ENCODE measurements at places on chromosomes 12 and 14.

DNA sequence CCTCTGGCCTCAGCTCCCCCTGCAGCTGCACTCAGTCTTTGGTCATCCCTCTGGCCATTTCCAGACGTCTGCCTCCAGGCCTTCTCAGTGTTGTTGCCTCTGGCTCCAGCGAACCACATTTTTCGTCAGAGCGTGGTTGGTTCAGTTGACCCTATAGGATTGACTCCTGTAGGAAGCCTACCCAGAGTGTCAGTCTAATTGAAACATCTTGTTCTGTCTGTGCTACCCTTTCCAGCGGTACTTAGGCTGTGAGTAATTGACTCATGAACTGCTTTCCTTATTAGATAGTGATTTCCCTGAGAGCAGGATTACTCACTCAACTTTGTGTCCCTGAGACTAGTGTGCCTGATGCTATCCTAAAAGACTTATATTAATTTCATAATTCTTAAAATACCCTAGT is 373.2 kb downstream of the ATP23 start:
- no peak for DNase-seq

- no peak for DNase-seq
Measured at GRCh38 chr14:99590746-99591555, 13.1 kb downstream of the CCDC85C start.

DNA sequence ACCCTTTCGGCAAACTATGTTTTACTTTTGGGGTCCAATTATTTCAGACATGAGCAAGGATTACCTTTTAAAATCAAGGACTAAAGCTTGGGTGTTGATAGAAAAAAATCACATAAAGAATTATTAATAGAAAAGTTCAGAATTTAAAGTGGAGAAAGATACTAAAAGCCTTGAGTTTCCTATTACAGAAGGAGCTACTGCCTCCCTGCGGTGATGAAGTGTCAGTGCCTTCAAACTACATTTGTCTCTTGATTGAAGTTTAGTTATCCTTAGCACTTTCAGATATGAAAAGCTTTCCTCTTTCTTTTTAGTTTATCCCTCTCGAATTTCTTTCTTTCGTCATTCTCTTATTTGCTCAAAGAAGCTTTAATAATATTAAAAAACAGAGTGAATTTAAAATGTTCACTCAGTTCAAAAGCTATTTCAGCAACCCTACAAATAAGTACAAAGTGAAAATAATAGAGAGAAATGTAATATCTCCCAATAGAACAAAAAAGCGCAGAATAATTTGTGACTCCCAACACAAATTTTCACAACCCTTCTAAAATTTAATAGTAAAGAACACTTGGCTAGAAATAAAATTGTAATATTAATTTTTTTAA is 87.6 kb downstream of the SEC23A start:
- no peak for DNase-seq

DNA sequence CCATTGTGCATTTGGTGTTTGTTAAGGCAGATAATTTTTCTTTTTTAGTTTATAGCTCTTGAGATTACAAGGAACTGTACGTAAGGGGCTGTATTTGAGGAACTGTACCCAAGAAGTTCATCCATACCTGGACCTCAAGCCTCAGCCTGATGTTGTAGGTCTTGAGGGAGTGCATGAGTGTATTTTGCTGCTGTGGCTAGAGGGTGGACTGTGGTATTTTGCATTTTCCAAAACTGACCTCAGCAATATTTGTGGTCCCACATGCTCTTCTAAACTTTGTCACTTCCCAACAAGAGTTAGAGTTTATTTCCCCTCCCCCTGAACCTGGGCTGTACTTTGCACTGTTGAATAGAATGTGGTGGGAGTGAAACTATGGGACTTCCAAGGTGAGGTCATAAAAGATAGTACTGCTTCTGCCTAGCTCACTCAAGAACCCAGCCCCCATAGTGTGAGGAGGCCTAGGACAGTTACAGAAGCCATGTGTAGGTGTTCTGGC is 42.2 kb upstream of the FBXO33 start:
- DNase-seq, result no peak

DNA sequence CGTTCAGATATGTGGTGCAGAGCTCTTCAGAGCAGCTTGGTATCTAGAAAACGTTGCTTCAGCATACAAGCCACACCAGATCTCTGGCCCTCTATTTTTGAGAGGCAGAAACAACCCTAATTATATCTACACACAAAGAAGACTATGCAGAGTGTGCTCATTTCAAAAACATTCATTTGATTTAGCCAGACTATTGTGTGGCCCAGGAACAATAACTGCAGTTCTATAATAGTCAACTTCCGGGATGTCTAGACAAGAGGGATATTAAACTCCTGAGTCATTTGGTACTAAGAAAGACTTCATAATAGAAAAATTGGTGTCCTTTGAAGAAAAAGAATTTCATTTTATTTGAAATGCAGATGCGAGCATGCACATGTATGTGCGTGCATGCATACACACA is 153.8 kb downstream of the PELI2 start:
- DNase-seq, result no peak

DNA sequence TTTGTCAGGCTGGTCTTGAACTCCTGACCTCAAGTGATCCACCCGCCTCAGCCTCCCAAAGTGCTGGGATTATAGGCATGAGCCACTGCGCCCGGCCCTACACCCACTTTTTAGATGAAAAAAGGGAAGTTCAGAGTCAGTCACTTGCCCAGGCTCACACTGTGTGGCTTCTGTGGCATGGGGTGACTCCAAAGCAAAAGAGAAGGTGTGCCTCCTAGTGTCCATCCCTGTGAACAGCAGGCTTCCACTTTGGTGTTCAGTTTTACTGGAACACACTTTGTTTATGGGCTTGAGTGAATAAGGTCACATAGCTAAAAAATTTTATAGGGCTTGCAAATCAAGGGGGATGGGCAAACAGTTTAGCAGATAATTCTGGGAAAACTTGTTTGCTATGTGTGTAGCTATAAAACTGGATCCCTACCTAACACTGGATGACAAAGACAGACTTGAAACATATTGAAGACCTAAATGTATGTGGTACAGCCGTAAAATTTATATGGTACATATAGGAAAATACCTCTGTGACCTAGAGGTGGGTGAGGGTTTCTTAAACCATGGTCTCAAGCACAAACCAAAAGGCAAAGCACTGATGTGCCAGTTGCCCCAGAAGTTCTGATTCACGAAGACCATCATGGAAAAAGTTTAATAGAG is 54.9 kb downstream of the EID3 start:
- DNase-seq, result peak; percentile 91

DNA sequence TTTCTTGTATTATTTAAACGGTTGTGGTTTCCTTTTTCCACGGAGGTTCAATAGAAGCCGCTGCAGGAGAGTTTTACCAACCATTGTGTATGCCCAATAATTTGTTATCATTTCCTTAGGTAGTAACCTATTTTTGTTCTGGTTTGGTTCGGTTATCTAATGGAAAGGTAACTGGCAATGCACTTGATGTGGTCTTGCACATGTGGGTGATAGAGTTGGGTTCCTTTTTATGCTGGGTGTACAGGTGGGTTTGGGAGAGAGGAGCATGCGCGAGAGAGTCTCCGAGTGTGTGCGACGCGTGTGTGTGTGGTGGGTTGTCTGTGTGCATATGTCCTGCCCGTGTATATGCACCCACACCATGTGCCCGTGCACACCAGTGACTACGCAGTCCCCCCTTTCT is 102.7 kb upstream of the FKBP4 start:
- no peak for DNase-seq

DNA sequence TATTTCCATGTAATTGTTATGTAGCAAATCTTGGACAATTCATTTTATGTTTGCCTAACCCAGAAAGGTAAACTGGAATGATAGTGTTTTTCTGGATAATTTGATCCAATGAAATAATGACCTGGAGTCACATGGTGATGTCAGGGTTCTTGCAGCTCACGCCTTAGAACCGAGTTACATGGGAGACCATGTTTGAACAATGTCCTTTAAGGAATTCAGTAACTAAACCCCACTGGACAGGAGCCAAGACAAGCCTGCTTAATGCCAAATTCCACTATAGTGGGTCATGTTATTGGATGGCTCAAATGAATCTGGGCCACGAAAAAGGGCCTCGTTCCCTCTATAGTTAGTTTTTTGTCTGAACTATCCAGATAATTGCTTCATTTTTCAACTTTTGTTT is 255.8 kb upstream of the HMGA2 start:
- no peak for DNase-seq

GRCh38 chr14:61925043-61925442 is 162.8 kb downstream of the SNAPC1 start:
- DNase-seq, result peak; percentile 67

DNA sequence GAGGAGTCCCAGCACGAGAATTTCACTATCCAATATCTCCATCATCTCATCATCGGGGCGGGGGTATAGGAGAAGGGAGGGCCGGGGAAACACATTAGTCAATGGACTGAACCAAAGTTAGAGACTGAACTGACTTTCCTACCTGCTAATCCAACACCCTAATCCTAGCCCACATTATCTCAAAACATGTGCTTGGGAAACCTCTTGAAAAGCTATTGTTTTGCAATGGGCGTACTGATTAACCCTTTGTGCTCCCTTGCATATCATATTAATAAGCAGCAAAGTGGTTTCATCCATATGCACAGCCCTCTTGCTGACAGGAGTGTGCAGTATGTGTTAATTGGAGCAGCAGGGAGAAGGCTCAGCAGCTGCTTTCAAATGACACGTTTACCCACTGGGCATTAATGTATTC is 125.7 kb upstream of the GRIP1 start:
- DNase-seq, result no peak

DNA sequence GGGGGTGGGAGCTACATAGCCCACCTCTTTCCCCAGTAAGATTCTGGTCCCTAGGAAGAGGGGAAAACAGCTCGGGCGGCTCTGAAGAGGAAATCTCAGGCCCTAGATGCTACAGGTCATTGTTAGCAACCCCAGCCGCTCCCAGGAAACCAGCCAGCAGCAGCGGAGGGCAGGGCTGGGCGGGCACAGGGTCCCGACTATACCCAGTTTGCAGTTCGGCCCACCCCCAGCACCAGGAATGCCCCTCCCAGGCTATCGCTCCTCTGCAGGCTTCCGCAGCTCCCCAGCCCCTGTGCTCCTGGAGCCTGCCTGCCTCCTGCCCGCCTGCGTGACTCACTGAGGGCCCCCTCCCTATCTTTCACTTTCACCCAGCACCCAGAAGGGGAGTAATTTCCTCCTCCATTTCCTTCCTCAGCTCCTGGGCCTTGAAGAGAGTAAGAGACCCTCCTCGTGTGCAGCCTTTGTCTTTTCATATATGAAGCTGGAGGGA is 27.2 kb upstream of the PNMA1 start:
- peak; percentile 92 for DNase-seq

DNA sequence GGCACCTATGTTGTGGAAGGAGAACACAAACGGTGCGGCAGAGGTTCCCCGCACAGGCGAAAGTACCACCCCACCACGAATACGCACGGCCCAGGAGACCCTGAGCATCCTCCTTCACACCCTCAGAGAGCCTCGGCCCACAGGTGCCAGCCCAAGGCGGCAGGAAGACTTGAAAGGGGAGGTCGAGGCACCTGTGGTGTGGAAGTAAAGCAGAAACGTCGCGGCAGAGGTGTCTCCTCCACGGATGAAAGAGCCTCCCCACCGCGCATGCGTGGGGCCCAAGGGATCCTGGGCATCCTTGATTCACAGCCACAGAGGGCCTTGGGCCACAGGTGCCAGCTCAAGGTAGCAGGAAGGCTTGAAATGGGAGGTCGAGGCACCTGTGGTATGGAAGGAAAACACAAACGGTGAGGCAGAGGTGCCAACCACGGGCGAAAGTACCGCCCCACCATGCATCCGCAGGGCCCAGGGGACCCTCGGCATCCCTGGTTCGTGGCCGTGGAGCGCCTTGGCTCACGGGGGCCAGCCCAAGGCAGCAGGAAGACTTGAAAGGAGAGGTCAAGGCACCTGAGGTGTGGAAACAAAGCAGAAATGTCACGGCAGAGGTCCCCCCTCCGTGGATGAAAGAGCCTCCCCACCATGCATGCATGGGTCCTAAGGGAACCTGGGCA is 380.1 kb downstream of the ALG10 start:
- peak; percentile 22 for DNase-seq

- DNase-seq, result no peak
Measured at GRCh38 chr14:72576258-72576657, 317.6 kb downstream of the DPF3 start.

DNA sequence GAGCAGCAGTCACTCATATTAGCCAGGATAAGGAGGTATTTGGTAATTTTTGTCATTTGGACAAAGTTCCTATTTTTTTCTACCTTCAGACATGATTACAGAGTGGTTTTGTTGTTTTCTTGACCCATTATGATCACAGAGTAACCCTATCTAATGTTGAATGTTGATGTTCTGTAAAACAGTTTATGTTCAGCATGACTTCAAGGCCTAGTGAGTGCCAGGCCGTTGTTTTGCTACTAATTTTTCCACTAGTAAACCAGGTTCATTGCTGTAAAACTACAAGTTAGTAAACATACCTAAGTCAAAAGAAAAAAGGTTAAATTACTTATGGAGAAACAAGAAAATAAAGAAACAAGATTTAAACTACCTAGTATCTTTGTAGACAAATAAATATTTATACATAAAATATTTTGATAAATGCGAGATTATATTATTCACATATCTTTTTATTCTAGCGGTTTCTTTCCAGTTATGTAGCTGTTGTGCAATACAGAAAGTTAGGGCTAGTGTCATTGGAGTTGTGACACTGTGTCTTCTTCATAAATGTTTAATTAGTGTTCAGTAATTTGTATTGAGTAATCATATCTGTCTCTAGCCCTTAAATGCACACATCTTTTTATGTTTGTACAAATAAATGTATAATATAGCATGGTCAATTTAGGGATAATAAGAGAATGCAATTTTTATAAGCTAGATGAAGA is 16.5 kb downstream of the ETNK1 start:
- DNase-seq, result no peak

- DNase-seq, result no peak
Measured at GRCh38 chr12:39620659-39621658, 1.4 kb upstream of the ABCD2 start.

- DNase-seq, result no peak
Measured at GRCh38 chr14:89473989-89474388, 57.0 kb upstream of the FOXN3 start.

DNA sequence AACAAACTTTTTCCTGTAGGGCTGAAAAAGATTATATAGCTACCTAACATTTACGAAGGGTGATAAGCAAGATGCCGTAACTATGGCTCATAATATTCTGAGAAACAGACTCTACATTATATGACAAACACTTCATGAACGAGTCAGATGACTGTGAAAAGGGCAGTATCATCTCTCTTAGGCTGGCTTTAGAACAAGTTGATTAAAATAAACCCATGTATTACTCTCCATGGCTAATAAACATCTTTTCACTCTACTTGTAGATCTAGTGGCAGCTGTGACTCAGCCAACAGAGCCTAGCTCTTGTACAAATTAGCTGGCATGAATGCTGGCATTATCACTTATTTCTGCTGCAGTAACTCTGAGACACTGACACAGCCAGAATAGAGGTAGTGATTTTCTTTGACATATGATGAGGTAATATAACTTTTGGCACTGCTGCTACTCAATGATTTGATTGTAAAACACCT is 47.1 kb downstream of the SLC2A13 start:
- no peak for DNase-seq

DNA sequence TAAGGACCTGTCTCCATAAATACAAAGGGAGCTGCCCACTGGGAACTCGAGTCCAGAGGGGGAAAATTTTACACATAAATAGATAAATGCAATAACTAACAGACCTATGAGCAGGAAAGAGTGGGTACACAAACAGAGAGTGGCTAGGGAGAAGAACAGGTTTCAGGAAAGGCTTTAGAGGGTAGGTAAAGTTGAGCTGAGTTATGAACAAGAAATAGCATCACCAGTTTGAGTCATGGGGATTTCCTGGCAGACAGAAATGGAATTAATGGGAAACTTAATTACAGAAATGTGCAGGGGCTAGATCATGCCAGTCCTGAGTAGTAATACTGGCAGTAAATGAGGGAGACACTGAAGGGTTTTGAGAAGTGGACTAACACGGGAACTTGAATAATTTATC is 58.0 kb upstream of the CCDC175 start:
- DNase-seq, result no peak

- peak; percentile 88 for DNase-seq
Measured at GRCh38 chr12:121649819-121650353, 19.6 kb downstream of the MORN3 start.
